RPMI7951 (cell line): ENCODE measurements at places on chromosomes 16 and 17. TPM values are rescaled to one million over a fixed set of nuclear protein-coding genes. Genes with fewer than 3 reads are reported as not detected.

Gene CEMP1
- not detected in 2 replicates for total RNA-seq

Gene TMED6
- total RNA-seq, result not detected in 2 replicates

Gene SCIMP
- total RNA-seq, result not detected in 2 replicates

Gene KRTAP2-3
- total RNA-seq, result not detected in 2 replicates

Gene TEX14
- not detected in 2 replicates for total RNA-seq
